H7 (cell line): ENCODE measurements at places on chromosomes 3 and 15. TPM values are rescaled to one million over a fixed set of nuclear protein-coding genes. Genes with fewer than 3 reads are reported as not detected.

Gene TMEM202
- total RNA-seq = not detected in 2 replicates

Gene STRA6
- 10.3 and 10.8 TPM in 2 replicates for total RNA-seq

Gene FBXO40
- under 0.01 TPM in 1 of 2 replicates, not detected in the other for total RNA-seq

Gene SSUH2
- 0.42 TPM in 1 of 2 replicates, not detected in the other for total RNA-seq
